ENCODE measurements at places on chromosomes 4 and X. TPM values are rescaled to one million over a fixed set of nuclear protein-coding genes. Genes with fewer than 3 reads are reported as not detected.

ZNF827 gene
- total RNA-seq = 2.1 TPM

P2RY8 gene
- under 0.01 TPM for total RNA-seq

ADAMTS3 gene
- total RNA-seq = 2.2 TPM

MAGEA12 gene
- total RNA-seq = not detected

- no peak for DNase-seq
Observed at GRCh38 chrX:36334572-36334971, 415.0 kb downstream of the CFAP47 start.

DNA sequence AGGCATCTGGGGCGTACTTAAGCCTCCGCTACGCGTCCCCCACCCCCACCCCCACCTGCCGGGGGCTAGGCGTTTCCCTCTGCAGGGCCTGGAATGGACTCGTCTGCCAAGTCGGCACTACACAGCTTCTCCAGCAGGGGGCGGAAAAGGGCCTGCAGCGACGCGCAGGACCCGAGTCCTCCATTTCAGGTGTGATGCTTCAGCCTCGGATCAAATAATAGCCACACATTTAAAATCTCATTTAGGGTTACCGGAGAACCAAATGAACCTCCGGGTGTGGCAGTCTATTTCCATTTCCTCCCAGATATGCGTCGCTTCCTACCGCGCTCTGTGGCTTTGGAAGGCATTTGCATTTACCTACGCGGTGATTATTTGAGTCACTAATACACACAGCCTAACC lies 2.9 kb downstream of the PAK3 start:
- no peak for DNase-seq

GRCh38 chrX:135498236-135498635 lies 22.2 kb upstream of the INTS6L start:
- DNase-seq = no peak

DNA sequence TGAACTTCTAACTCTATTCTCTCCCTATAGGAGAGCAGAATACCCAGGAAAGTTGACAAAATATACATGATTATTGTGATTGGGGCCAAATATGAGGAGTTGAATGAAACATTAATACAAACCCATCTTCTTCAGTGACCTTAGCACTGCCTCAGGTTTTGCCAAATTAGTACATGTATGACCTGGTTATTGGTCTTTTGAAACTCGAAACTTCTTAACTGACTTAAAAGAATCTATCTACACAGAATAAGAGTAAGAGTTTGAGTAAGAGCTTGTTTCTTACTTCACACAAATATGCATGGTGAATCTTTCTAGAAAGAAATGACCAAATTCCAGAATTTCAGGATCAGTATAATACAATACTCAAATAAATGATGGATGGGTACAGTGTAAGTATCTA lies 213.0 kb upstream of the GK2 start:
- no peak for DNase-seq

- DNase-seq = no peak
Observed at GRCh38 chr4:126853715-126854114, 779.0 kb upstream of the INTU start.

- DNase-seq = no peak
Observed at GRCh38 chr4:25873632-25874129, 10.9 kb upstream of the SEL1L3 start.

DNA sequence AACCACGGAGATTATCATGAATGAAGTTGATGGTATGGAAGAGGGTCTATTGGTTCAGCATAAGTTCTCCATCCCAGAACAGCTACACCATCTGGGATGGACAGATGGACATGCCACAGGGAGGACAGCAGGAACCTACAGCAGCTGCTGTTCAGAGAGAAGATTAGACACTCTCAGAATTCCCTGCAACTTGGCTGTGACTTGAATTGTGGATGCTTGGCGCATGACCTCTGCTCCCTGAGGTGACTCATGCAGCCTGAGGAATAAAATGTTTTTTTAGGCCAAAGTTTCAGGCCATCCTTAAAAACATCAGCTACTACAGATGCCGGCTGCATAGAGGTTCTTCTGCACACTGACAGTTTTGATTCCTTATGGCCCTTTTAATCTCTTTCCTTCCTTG lies 97.3 kb downstream of the RS1 start:
- peak; percentile 30 for DNase-seq

GRCh38 chr4:61727286-61727685 lies 527.2 kb downstream of the ADGRL3 start:
- DNase-seq = no peak

- no peak for DNase-seq
Observed at GRCh38 chr4:36712013-36712412, 430.6 kb downstream of the DTHD1 start.

- DNase-seq = no peak
Observed at GRCh38 chr4:157739242-157739641, 433.6 kb downstream of the GASK1B start.

DNA sequence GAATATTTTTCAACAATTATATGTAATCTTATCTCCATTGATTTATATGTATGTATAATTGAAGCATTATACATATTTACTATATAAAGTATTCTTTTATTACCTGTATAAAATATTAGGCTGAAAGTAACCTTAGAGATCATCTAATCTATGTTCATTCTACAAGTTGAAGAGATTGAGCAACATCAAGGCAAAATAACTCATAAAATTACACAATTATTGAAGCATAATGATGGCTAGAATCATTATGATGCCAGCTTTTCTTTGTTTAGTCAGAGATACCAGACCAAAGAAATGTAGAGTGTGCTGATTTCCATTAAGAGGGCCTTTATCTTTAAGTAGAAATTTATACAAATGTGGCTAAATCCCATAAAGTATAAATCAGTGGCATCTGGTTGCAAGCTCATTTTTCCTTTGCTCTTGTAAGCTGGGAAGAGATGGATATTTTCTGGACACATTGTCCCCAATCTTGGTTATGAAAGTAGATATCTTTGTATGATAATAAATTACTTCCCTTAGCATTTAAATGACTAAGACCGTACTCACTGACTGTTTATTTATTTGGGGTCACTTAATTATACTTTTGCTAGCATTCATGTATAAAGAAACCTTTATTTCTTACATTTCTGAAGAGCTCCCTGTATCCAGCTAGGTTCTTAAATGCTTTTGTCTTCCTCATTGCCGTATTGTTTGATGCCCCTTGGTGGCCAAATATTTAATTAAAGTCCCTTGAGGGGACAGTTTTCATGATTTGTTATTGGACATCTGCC lies 339.8 kb downstream of the PCDH7 start:
- no peak for DNase-seq

- no peak for DNase-seq
Observed at GRCh38 chr4:56139241-56139827, 190.6 kb downstream of the CEP135 start.

DNA sequence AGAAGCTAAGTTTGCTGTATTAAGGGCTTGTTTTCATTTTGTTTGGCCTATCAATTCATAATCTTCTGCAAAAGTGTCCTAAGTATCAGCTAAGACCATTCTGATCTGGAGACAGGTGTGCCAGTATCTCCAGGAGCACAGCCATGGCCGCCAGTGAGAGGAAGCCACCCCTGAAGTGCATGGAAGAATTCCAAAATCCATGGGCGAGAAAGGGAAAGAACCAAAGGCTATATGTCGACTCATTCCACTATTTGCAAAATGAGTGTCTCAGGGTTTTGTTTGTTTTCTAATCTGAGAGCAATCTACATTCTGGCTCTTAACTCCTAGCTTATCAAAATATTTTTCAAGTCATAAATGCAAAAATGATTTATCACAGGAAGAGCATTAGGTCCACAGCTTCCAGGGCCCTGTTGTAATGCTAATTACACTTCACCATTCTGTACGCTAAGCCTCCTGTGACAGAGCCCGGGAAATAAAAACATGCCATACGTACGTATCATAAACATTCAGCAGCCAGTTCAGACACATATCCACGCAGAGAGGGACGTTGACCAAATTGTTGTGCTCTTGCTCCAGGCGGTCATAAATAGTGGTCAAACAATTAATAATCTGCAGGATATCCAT lies 137.3 kb upstream of the FTHL17 start:
- DNase-seq = no peak

DNA sequence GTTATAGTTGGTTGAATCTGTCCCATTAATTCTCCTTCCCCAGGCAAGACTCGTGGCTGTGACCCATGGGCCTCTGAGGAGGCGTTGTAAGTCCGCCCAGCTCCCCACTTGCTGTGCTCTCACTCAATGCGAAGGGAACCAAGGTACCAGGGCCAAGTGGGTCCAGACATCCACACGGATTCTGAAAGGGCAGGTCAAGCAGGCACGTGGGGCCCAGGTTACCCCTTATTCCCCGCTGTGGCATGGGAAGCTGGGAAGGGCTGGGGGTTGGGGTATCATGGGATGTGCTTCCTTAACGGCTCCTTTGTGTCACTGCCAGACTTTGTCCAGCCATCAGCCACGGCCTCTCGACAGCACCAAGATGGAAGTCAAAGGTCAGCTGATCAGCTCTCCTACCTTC lies 3.1 kb downstream of the CCDC120 start:
- no peak for DNase-seq

Measured in G401 (cell line).